ENCODE measurements at places on chromosomes 3 and 15.

DNA sequence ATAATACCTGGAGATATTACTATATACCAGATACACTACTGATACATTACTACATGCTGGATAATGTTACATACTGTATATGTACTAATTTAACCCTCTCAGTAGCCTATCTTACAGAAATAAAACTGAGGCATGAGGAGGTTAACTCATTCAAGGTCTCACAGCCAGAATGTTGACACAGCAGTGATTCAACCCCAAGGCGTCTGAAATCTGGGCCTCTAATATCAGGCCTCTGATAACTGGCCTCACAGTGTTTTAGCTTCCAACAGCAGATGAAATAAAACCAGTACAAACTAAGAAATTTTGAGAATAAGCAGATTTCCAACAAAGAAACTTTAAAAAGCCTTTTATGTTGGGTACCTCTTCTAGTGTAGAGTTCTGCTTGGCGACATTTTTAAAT is 23.4 kb downstream of the DZIP1L start:
- no peak for DNase-seq

- no peak for DNase-seq
These were observed 229.5 kb upstream of the DPH6 start for GRCh38 chr15:35775471-35775870.

DNA sequence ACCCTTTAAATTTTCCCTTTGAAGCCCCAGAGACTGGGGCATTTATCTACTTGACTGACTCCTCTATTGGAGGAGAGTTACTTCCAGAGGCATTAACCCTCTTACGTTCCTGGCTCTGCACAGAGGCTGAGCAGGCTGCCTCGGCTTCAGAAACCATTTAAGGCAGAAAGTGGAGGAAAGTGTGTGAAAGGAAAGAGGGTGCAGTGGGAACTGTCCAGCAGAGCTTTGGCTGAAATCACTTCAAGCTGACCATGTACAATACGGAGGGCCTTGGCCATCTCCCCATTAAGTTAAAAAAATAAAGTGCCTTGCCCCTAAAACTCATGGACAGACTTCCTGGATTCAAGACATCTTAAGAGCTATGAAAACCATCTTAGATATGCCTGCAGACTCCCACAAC is 238.7 kb downstream of the SV2B start:
- DNase-seq, result no peak

DNA sequence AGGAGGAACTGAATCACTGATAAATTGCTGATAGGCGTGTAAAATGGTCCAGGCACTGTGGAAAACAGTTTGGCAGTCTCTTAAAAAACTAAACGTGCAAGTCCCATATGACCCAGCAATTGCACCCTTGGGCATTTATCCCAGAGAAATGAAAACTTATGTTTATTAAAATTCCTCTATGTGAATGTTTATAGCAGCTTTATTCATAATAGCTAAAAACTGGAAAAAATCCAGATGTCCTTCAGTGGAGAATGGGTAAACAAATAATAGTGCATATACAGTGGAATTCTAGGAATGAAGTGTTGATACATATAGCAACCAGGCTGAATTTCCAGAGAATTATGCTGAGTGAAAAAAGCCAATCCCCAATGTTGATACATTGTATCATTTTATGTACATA is 482.2 kb upstream of the PDZRN3 start:
- no peak for DNase-seq

DNA sequence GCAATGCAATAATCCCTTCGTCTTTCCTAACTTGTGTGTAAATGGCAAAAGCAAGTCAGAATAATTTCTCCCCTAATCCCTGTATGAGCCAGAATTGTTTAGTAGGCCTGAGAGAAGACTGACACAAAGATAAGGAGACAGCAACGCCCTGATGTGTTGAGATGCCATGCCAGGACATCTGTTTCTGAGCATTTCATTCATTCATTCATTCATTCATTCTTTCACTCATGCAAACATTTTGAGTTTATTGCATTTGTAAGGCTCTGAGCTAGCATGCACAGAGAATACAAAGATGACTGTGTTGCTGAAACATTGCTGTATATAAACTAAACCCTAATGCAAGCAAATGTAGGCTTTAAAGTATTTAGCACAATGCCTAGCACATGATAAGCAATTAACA is 127.4 kb downstream of the TMCC1 start:
- no peak for DNase-seq

- no peak for DNase-seq
These were observed 80.7 kb downstream of the CHST2 start for GRCh38 chr3:143200001-143200924.

- DNase-seq, result no peak
These were observed 12.3 kb upstream of the USP8 start for GRCh38 chr15:50411870-50412269.

- no peak for DNase-seq
These were observed 71.2 kb downstream of the TIGIT start for GRCh38 chr3:114364806-114365654.

DNA sequence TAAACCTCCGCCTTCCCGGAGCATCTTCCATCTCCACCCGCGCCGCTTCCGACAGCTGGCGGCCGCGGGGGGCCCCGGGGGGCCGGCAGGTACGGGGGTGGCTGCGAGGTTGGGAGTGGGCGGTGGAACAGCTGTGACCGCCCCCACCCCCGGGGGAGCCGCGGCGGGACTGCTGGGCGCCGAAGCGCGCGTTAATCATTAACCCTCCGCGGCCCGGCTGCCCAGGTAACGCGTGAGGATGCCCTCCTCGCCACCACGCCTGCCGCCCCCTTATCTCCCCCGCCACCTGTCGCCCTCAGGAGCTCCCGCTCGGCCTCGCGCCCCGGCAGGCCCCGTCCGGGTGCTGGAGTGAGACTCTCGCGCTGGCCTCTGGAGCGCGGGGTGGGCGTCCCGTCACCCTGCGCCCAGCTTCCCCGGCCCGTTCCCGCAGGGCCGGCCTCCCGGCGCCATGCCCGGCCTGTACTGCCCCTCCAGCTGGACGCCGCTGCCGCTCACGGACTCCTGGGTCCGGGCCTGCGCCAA is 757 bp downstream of the VWA5B2 start:
- DNase-seq, result no peak

DNA sequence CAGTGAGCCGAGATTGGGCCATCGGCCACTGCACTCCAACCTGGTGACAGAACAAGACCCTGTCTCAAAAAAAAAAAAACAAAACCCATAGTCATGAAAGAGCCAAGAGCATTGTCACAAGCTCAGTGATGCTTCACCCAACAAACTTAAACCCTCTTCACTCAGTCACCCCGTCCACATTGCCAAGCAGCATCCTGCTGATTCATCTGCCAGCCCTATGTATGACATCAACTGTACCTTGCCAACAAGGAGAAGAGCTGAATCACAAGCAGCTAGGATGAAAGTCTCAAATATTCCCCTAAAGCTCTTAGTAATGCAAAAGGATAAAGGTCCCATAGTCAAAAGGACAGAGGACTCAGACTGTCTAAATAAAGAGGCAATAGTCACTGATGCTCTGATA is 90.0 kb downstream of the ANO10 start:
- peak; percentile 22 for DNase-seq

GRCh38 chr15:79003301-79003700 is 58.5 kb upstream of the CTSH start:
- no peak for DNase-seq

All from Panc1 (cell line).